Stimulated activated CD4-positive, alpha-beta T cell treated with anti-CD3 and anti-CD28 coated beads, Interleukin-1b, Interleukin-23, amount 100 ng/mL, for 1 hour (primary cell): ENCODE measurements at places on chromosomes 16 and 17.

- no peak for DNase-seq
Observed at GRCh38 chr17:82832881-82833475, 6.8 kb downstream of the ZNF750 start.

GRCh38 chr16:15482068-15482747 lies 47.8 kb downstream of the BMERB1 start:
- no peak for DNase-seq

GRCh38 chr17:27526604-27527002 lies 70.4 kb downstream of the KSR1 start:
- no peak for DNase-seq

GRCh38 chr17:70098030-70098429 lies 23.0 kb downstream of the KCNJ16 start:
- no peak for DNase-seq

DNA sequence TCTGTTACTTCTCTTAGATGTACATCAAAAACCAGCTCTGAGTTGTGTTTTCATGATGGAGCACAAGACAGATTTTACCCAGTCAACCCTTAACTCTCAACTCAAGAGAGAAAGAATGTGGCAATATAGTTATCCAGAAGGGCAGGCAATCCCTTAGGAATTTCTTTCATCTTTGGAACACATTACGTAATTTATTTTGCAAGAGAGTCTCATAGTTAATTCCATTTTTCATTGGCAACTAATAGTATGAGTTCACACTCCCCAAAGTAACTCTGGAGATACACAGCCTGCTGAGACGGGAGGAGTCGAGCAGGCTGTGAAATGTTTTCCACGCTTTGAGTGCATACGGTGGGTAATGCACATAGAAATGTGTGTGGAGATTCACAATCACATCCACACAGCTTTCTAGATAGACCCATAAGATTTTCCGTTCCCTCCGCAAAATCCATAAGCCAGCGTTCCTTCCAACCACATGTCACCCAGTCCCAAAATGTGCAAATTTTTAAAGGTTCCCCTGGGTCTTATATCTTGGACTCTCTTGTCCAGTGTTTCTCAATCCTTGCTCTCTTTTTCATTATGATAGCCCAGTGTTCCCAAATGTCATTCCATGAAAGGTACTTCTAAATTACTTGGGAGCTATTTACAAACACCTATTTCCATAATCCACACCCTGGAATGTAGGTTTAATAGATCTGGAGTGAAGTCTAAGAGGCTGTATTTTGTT lies 8.4 kb upstream of the CDRT4 start:
- DNase-seq = no peak

GRCh38 chr17:48340916-48341315 lies 89.1 kb downstream of the SKAP1 start:
- DNase-seq = no peak

DNA sequence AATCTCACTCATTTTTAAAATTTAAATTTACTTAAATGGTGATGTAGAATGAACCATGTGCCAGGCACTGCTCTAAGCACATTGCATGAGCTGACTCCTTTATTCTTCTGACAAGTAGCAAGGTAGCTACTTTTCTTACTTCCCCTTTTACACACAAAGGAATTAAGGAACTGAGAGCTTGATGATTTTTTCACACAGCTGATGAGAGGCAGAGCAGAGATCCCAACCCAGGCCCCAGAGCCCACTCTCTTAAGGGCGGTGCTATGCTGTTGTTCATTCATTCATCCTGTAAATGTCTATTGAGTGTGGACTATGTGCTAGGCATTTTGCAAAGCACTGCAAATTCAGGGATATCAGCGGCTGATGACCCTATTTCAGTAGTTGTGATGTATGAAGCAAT lies 17.9 kb downstream of the SEC14L5 start:
- DNase-seq = no peak

DNA sequence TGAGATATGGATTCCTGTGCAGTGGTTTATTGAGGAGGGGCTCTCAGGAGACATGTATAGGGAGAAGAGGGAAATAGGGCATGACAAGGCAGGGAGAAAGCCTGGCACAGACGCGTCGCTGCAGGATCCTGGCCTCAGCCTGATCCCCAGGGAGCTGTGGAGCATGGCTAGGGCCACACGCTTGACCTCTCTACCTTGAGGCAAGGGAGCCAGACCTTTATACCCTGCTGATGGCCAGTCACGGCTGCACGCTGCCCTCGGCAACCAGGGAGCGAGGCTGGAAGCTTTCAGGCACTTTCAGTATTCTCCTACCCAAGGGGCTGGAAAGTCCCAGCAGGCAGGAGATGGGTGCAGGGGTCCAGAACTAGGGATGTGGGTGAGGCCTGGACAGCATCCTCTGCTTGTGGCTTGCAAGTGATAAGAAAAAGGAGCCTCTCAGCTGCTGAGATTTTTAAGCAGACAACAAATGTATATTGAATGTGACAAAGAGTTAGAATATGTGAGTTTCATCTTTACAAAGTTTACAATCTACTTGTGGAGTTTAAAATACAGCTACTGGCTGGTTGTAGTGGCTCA lies 10.0 kb upstream of the KLHL36 start:
- DNase-seq = no peak

- no peak for DNase-seq
Observed at GRCh38 chr16:84985079-84986065, 26.0 kb downstream of the ZDHHC7 start.

- no peak for DNase-seq
Observed at GRCh38 chr16:23754594-23755483, at the start of gene CHP2. Gene CHP2, plus strand, starts transcription at chr16:23755026. Its CDS starts 24 bp downstream, at chr16:23755050.

GRCh38 chr17:58534331-58534730 lies 19.9 kb upstream of the MTMR4 start:
- DNase-seq = no peak
